ENCODE measurements at places on chromosomes 4 and X.
A peak's percentile ranks its signal among the peaks of the same experiment; 100 is the strongest.

DNA sequence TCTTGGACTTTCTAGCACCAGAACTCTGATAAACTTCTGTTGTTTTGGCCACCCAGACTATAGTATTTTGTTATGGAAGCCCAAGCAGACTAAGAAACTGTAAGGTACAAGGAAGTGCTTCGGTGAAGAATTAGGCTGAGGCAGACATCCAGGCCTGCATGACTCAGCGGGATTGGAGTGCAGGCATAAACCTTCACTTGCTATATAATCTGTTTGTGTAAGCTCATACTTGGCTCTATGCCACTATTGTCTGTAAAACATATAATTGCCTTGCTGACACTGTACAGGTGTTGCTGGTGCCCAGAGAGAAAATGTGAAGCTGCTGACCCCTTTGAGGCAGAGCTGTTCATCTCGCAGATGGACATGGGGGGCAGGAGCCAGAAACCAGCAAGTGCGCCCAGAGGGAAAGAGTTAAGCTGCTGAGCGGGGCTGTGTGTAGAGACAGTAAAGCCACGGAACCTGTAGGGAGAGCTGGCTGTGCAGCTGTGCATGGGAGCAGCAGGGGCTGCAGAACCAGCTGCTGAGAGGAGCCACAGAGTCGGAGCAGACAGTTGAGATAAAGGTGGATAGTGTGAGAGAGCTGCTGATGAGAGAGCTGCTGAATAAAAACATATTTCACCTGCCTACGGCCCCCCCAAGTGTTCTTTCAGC lies 96.2 kb downstream of the RBM46 start:
- no peak for DNase-seq

GRCh38 chr4:181173046-181173445 lies 1070.2 kb upstream of the TENM3 start:
- no peak for DNase-seq

GRCh38 chrX:3425031-3425430 lies 78.6 kb upstream of the MXRA5 start:
- DNase-seq = no peak

- DNase-seq = no peak
Observed at GRCh38 chr4:58406762-58407161, 1296.6 kb upstream of the IGFBP7 start.

DNA sequence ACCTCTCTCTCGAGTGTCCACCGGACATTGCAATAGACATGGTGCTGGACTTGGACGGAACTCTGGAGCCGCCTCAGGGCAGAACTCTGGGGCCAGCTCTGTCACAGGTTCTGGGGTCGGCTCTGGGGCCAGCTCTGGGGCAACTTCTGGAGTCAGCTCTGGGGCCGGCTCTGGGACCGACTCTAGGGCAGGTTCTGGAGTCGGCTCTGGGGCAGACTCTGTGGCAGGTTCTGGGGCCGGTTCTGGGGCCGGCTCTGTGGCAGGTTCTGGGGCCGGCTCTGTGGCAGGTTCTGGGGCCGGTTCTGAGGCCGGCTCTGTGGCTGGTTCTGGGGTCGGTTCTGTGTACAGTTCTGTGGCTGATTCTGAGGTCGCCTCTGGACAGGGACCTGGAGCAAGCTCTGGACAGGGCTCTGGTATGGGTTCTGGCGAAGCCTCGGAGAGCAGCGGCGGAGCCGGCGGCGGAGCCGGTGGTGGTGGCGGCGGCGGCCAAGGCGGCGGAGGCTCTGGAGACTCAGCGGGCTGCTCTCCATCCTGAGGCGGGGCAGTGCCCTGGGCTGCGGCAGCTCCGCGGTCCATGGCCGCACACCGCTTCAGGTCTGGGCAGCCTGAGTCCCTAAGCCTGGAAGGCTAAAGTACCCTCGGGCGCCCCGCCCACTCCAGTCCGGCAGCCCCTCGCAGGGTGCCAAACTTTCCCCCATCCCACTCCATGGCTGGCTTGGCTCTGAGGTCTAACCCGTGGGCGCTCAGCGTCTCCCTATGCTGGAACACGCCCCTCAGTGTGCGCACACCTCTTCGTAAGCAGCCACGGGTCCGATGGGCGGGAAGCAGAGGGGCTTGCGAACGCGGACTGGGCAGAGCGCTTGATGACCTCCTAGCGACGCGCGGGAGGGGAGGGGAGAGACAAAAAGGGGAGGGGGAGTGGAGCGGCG lies at the start of gene DGKK:
Gene DGKK (minus strand): TSS at position 723 of the 929 bp plus-strand sequence. CDS start 147 bp downstream, at position 576.
- DNase-seq = no peak

DNA sequence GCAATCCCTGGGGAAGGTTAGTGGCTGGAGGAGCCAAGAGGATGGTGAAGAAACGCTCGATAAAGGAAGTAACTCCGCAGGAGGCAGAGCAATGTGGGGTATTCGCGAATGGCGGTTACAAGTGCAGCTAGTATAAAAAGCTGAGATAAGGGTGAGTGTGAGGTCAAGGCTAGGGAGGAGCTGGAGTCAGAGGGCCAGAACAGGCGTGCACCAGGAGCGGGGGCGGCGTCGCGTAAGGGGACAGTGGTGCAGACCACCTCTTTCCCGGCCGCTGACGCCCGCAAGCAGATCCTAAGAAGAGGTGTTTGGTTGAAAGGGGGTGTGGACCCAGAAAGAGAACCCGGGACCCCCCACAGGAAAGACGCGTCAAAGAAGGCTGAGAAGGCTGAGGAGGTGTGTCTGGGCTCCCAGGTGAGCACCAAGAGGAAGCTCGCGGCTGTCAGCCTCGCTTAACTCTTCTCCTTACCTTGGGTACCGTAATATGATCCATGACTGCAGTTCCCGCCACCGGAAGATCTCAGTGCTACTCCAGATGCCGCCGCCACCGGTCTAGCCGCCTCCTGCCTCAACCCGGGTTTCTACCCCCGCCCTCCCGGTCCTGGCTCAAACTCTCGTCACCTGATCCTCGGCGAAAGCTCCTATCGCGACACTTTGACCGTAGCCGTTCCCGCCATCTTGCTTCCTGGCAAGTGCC lies at the start of gene MTMR8:
Gene MTMR8 (minus strand): TSS at position 579 of the 694 bp plus-strand sequence. CDS start 89 bp downstream, at position 490.
- DNase-seq = peak; percentile 70

DNA sequence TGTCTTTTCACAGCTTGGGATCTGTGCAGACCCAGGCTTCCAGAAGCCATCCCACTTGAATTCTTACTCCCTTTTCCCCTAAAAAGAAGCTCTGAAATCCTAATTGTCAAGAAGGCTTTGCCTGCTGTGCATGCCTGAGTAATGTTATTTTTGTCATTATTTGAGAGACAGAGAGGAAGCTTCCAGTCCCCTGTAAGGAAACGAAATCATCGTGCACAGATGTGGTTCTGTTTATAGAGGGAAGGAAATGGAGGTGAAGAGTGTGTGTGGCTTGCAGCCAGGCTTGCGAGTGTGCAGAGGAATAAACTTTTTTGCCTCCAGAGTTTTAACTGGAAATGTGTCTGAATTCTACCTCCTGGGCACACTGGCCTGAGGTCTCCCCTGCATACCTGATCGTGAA lies 70.2 kb downstream of the TBL1X start:
- DNase-seq = no peak

DNA sequence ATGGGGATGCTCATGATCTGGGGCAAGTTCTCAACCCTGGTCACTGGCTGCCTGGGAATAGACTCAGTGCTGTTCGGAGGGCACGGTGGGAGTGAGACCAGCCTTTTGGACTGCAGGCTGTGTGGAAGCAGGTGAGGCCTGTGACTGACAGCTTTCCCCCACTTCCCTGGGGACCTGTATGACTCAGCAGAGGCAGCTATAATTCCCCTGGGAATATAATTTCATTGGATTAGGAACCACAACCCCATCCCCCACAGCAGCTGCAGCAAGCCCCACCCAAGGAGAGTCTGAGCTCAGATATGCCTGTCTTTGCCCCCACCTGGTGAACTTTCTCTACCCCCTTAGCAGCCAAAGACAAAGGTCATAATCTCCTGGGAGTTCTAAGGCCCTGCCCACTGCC lies 408.6 kb downstream of the PPP3CA start:
- no peak for DNase-seq

- no peak for DNase-seq
Observed at GRCh38 chrX:17441965-17442364, 67.0 kb downstream of the NHS start.

GRCh38 chr4:167903291-167903721 lies 189.0 kb upstream of the ANXA10 start:
- DNase-seq = no peak

- no peak for DNase-seq
Observed at GRCh38 chr4:4614925-4615678, 73.3 kb upstream of the STX18 start.

DNA sequence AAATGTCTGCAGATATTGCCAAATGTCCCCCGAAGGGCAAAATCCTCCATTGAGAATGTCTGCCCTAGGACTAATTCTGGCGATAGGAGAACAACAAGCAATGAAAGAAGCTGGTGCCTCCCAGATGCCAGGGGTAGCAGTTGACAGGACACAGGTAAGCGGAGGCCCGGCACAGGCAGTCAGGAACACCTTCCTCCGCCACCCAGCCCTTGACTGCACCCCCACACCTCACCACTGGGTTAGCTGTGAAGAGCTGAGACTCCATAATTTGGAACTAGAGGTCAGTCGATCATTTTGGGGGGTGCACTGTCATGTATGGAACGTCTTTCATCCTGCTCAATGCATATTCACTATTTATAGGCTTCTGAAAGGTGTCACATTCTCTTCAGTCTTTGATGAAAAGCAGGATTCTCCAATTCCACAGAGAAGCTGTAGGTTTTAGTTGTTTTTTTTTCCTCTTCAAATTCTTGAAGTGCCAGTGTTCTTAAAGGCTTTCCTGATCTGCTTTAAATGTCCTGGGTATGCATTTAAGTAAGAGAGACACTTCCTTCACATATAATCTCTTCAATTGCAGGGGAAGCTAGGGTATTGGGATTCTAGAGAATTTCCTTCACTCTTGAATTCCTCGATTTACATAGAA lies 111.6 kb upstream of the ZFP42 start:
- DNase-seq = no peak

DNA sequence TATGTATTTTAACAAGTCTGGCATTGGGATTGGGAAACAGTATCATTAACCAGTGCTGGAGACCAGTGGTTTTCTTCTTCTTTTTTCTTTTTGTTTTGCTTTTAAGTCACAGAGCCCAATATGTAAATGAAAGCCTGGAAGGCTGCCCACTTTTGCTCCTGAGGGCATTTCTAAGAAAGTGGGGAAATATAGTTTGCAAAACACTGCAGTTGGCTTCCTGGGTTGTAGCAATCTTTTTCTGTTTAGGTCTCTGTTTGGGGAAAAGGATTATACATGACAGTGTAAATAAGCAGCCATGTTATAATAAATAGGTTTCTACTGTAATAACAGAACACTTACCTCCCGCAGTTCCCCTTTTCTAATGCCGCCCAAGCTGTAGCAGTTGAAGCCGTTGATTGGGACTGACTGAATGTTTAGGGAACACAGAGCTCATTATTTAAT lies 105.5 kb downstream of the TMEM164 start:
- no peak for DNase-seq

DNA sequence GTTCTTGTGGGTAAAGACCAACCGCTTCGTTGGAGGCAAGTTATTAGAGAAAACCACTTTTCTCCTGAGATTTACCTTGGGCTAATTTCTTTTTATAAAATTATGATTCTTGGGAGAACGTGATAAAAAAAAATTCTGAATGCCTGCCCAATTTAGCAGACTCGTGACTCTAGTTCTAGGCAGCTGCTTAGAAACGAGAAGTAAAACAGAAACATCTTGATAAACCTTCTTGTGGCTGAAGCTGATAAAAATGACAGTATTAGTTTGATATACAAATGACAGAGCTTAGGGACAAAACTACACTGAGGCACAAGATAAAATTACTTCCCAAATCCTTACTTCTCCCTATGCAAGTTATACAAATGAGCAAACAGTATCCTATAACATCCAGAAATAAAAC lies 458.9 kb upstream of the TEX13C start:
- no peak for DNase-seq

- no peak for DNase-seq
Observed at GRCh38 chr4:81747242-81747930, 275.7 kb upstream of the RASGEF1B start.

- no peak for DNase-seq
Observed at GRCh38 chrX:30301208-30301607, 8.0 kb downstream of the NR0B1 start.

DNA sequence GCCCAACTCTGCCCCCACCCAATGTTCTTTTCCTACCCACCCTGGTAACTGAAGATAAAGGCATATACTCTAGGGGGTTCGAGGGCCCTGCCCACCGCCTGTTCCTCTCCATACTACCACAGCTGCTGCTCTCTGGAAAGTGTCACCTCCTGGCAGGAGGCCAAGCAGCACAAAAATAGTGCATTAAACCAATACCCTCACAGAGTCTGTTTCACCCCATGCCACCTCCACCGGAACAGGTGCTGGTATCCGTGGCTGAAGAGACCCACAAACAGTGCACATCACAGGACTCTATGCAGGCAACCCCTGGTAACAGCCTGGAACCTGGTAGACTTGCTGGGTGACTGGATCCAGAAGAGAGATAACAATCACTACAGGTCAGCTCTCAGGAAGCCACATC lies 85.1 kb upstream of the CTSO start:
- no peak for DNase-seq

- no peak for DNase-seq
Observed at GRCh38 chrX:120485315-120485637, 16.2 kb upstream of the LAMP2 start.

GRCh38 chrX:118631586-118631985 lies 95.8 kb upstream of the IL13RA1 start:
- DNase-seq = no peak

GRCh38 chrX:143306991-143307937 lies 210.0 kb downstream of the SPANXN3 start:
- no peak for DNase-seq

DNA sequence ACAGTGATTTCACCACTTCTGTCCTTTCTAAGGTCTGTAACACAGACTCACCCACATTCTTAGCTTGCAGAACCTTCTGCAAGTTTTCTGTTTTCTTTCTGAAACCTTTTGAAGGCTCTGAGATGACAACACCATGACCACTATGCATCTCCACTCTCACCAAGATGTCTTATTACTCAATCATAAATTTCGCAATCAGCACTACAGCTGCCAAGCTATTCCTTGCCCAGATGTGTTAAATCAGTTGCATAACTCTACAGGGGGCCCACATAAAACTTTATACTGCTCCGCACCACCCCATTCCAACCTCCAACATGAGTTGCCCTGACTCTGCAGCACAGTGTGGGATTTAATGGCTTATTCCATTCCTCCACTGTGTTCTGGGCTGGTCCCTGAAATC lies 229.9 kb downstream of the COL25A1 start:
- DNase-seq = no peak

DNA sequence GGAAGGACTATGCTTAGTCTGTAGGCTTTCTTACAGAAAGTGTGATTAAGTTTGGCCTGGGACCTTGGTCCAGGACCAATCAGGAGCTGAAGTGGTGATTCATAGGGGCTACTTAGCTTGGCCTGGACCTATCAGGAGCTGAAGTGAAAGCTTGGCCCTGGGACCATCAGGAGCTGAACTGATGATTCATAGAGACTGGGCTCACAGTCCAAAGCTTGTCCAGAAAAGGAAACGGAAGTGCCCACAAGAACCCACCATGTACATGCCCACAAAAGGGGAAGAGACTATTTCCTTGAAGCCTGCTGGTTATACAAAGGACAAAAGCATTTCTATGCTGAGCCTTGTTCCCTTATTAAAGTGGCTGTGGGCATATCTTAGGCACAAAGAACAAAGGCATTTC lies 12.6 kb downstream of the TENT5D start:
- no peak for DNase-seq

All from activated CD4-positive, alpha-beta T cell treated with anti-CD3 and anti-CD28 coated beads, Interleukin-2, amount 50 U/mL, for 4 hours (primary cell).